ENCODE measurements at places on chromosomes 16 and 17.
A peak's percentile ranks its signal among the peaks of the same experiment; 100 is the strongest.

- H3K27ac ChIP-seq = peak within 1 kb of the TSS; percentile 79
- H3K4me3 ChIP-seq = peak within 1 kb of the TSS; percentile 89
- peaks cover 24% of the 10 kb centered on the region for H3K4me1 ChIP-seq
- H3K36me3 ChIP-seq = no peaks in the 10 kb centered on the region
- peak; percentile 68 for DNase-seq
These were observed at the start of gene GOT2 for GRCh38 chr16:58733671-58734458. Gene GOT2, minus strand, starts transcription at chr16:58734316. Its CDS starts 88 bp downstream, at chr16:58734228.

DNA sequence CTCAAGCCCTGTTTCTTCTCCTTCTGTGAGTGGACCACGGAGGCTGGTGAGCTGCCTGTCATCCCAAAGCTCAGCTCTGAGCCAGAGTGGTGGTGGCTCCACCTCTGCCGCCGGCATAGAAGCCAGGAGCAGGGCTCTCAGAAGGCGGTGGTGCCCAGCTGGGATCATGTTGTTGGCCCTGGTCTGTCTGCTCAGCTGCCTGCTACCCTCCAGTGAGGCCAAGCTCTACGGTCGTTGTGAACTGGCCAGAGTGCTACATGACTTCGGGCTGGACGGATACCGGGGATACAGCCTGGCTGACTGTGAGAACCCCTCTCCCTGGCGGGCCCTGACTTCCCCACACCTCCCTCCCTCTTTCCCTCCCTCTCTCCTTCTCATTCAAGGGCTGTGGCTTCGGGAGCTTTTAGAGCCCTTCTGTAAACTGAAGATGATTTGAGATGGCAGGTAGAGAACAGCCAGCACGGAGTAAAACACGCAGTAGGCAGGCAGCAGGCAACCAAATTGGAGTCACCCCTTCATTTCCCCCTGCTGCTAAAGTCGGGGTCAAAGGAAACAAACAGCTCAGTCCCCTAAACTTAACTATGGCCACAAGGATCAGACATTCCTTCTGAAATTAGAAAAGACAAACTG, 3.9 kb downstream of the SPACA3 start:
- H3K4me3 ChIP-seq = no peak overlapping the region
- H3K36me3 ChIP-seq = no peaks in the 10 kb centered on the region
- DNase-seq = no peak
- H3K27ac ChIP-seq = no peak overlapping the region
- H3K27me3 ChIP-seq = peaks cover 10% of the 10 kb centered on the region

DNA sequence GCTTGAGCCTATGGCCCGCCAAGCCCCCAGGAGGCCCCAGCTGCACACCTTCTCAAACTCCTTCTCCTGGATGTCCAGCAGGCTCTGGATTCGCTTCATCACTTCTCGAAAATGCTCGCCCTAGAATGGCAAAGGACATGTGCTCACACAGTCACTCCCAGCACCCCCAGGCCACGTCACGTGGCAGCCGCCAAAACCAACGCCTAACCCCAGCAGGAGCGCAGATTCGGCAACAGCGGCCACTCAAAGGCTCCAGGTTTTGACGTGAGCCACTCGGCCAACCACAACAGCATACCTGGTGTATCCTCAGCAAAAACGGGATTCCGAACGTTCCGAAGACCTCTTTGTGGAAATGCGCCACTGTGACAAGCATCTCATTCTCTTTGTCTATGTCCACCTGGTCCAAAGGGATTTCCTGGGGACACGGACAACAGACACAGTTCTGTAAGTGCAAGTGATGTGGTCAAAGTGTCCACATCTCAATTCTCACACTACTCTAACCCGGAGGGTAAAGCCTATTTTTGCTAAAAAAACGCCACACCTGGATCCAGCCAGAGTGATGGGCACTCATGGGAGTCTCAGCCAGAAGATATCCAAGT, 12.7 kb downstream of the LITAFD start:
- H3K4me1 ChIP-seq = no peaks in the 10 kb centered on the region
- no peak overlapping the region for H3K4me3 ChIP-seq
- H3K36me3 ChIP-seq = peaks cover 100% of the 10 kb centered on the region
- no peaks in the 10 kb centered on the region for H3K27me3 ChIP-seq

DNA sequence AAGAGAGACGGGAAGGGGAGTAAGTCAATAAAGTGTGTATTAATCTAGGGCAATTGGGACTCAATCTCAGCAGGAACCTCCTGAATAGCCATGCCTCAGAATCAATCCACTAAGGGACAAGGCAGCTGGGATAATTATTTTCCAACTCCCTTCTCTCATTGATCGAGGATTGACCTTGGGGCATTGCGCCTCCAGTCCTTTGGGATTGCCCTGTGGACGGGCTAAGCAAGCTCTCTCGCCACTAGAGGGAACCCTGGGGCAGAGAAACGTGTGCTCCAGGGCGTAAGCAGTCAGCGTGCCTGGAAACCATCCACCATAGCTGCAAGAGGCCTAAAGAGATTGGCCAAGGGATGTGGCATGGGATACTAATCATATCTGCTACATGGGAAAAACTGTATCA, 53.9 kb upstream of the ERCC4 start:
- H3K27ac ChIP-seq = no peak overlapping the region
- no peak overlapping the region for H3K4me3 ChIP-seq
- H3K27me3 ChIP-seq = no peaks in the 10 kb centered on the region
- H3K4me1 ChIP-seq = no peaks in the 10 kb centered on the region

DNA sequence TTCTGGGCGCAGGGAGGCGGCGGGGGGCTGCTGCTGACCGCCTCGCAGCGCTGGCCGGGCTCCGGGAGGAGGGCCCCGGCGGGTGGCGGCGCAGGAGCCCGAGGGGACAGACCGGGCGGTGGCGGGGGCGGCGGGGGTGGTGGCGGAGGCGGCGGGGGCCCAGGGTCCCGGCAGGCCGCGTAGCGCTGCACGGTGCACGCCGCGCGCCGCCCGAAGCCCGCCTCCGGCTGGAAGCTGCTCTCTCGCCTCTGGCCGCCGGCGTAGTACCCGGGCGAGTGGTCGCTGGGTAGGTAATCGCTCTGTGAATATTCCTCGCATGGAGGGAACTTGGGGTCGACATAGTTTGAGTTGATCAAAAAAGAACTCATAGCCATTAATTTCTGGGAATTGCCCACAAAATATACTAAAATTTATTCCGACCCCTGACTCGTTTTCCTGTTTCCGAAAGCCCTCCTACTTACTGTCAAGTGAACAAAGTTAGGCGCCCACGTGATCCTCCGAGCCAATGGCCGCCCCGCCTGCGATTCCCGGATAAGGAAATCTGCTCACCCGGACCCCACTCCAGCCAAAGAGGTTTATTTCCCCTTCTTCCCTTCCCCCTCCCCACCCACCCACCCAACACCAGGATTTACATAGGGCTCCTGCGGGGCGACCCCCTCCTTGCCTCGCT, at the start of gene HOXB4:
Gene HOXB4, minus strand, starts transcription at position 405 of the 670 bp plus-strand sequence. Its CDS starts 31 bp downstream, at position 374.
- no peaks in the 10 kb centered on the region for H3K36me3 ChIP-seq
- H3K4me3 ChIP-seq = peak within 1 kb of the TSS; percentile 60
- H3K27me3 ChIP-seq = peaks cover 8% of the 10 kb centered on the region

DNA sequence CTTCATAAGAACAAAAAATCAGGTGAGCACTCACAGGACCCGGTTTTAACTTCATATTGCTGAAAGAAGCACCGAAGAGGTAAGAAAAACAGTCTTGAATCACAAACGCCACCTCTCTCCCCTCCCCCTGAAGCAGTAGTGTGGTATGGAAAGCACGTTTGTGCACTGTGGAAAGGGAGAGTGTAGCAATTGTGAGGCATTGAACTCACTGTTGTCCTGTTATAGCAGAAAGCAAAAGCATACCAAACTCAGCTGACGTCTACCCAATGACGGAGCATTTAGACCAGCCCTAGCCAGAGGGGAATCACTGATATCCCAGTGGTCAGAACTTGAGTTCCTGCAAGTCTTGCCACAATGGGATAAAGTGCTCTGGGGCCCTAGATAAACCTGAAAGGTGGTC, 98.8 kb downstream of the DYNLRB2 start:
- no peak overlapping the region for H3K27ac ChIP-seq
- H3K4me3 ChIP-seq = no peak overlapping the region
- H3K27me3 ChIP-seq = no peaks in the 10 kb centered on the region
- no peaks in the 10 kb centered on the region for H3K36me3 ChIP-seq
- no peaks in the 10 kb centered on the region for H3K4me1 ChIP-seq

DNA sequence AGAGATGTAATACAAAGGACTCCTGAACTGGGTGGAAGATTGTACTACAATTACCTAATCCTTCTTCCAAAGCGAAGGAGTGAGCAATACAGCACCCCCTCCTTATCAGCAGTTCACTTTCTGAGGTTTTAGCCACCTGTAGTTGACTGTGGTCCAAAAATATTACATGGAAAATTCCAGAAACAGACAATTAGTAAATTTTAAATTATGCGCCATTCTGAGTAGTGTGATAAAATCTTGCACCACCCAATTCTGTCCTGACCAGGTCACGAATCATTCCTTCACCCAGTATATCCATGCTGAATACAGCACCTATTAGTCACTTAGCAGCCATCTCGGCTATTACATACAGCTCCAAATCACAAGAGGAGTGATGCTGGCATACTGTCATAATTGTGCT, 23.2 kb downstream of the VPS53 start:
- H3K4me3 ChIP-seq = no peak overlapping the region
- no peak overlapping the region for H3K27ac ChIP-seq
- no peaks in the 10 kb centered on the region for H3K4me1 ChIP-seq
- H3K36me3 ChIP-seq = peaks cover 47% of the 10 kb centered on the region
- no peak for DNase-seq

DNA sequence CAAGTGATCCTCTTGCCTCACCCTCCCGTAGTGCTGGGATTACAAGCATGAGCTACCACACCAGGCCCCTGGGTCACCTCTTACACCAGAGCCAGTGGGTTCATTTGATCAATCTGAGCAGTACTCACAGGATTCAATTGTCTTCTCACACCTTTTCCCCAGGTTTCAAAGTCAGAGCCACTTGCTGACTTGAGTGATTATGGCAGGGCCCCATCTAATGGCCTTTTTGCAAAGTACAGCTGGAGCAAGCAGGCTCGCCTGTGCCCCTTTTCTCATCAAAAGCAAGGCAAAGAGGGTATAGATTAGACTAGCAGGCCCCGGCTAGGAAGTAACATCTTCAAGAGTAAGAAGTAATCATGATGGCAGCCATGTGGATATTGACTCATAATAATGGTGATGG, 114.8 kb upstream of the NOL11 start:
- no peaks in the 10 kb centered on the region for H3K27me3 ChIP-seq
- no peak for DNase-seq
- H3K4me3 ChIP-seq = no peak overlapping the region
- H3K4me1 ChIP-seq = no peaks in the 10 kb centered on the region
- H3K27ac ChIP-seq = no peak overlapping the region
- H3K36me3 ChIP-seq = no peaks in the 10 kb centered on the region

DNA sequence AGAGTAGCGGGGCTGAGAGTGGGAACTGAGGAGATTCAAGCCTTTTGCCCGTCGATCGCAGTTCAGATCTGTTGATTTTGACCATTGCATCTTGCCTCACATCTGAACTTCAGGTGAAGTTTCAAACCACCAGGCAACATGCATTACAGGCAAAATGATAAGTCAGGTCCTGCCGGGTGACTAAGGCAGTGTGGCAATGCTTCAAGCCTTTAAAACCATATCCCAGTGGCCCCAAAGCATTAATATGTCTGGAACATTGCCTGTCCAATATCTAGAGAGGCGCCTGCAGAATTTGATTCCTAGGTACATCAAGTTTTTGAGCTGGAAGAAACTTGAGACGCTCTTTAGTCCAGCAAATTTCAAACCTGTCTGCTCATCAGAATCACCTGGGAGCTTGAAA, 502.8 kb downstream of the MAF start:
- H3K4me3 ChIP-seq = no peak overlapping the region
- H3K27ac ChIP-seq = no peak overlapping the region
- DNase-seq = no peak
- H3K36me3 ChIP-seq = no peaks in the 10 kb centered on the region
- H3K4me1 ChIP-seq = peaks cover 18% of the 10 kb centered on the region

DNA sequence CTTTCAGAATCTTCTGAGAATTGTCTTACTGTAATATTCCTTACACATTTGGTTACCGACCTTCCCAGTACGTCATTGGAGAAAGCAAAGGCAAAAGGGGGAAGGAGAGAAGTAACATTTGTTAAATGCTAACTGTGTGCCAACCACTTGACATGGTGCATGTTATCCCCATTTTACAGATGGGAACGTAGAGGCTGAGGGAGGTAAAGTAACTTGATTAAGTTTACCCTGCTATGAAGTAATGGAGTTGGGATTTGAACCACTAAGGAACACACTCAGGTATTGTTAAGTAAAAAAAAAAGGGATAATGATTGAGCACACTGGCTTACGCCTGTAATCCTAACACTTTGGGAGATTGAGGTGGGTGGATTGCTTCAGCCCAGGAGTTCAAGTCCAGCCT, 156.4 kb downstream of the PRKCA start:
- H3K4me3 ChIP-seq = no peak overlapping the region
- H3K27ac ChIP-seq = no peak overlapping the region
- no peaks in the 10 kb centered on the region for H3K4me1 ChIP-seq

DNA sequence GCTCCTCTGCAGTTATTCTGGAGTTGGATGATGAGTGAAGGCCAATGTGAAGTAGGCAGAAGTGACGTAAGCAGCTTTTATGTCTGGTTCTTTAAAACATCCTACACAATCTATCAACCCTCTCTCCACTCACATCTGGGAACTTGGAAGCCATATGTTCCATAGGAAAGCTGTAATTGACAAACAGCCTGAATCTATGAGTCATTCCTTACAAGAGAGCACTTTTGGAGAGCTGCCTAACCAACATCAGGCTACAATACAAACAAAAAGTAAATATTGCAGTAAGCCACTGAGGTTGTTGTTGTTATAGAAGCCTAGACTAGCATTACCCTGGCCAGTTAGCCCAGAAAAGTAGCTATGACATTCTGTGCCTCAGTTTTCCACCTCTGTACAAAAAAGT, 5.9 kb downstream of the CCL7 start:
- DNase-seq = no peak
- no peaks in the 10 kb centered on the region for H3K36me3 ChIP-seq
- no peak overlapping the region for H3K4me3 ChIP-seq
- no peak overlapping the region for H3K27ac ChIP-seq
- no peaks in the 10 kb centered on the region for H3K4me1 ChIP-seq

GRCh38 chr16:84486551-84487235, 17.8 kb downstream of the MEAK7 start:
- H3K36me3 ChIP-seq = peaks cover 78% of the 10 kb centered on the region
- H3K27me3 ChIP-seq = no peaks in the 10 kb centered on the region
- H3K27ac ChIP-seq = no peak overlapping the region
- H3K4me1 ChIP-seq = no peaks in the 10 kb centered on the region

DNA sequence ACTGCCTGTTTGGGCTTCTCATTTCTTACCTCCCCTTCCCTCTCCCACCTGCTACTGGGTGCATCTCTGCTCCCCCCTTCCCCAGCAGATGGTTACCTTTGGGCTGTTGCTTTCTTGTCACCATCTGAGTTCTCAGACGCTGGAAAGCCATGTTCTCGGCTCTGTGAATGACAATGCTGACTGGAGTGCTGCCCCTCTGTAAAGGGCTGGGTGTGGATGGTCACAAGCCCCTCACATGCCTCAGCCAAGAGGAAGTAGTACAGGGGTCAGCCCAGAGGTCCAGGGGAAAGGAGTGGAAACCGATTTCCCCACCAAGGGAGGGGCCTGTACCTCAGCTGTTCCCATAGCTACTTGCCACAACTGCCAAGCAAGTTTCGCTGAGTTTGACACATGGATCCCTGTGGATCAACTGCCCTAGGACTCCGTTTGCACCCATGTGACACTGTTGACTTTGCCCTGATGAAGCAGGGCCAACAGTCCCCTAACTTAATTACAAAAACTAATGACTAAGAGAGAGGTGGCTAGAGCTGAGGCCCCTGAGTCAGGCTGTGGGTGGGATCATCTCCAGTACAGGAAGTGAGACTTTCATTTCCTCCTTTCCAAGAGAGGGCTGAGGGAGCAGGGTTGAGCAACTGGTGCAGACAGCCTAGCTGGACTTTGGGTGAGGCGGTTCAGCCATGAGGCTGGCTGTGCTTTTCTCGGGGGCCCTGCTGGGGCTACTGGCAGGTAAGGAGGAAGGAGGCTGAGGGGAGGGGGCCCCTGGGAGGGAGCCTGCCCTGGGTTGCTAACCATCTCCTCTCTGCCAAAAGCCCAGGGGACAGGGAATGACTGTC, at the start of gene CD68:
Gene CD68, plus strand, starts transcription at position 638 of the 833 bp plus-strand sequence. Its CDS starts 40 bp downstream, at position 678.
- H3K27me3 ChIP-seq = no peaks in the 10 kb centered on the region
- H3K36me3 ChIP-seq = peaks cover 54% of the 10 kb centered on the region
- H3K27ac ChIP-seq = peak within 1 kb of the TSS; percentile 85
